ENCODE measurements at places on chromosomes 7 and 10.

- no peak for DNase-seq
Measured at GRCh38 chr10:48742891-48743860, 58.5 kb downstream of the WDFY4 start.

- DNase-seq, result peak; percentile 68
Measured at GRCh38 chr10:62048919-62049623, 147.6 kb downstream of the ARID5B start.

GRCh38 chr10:6918305-6918704 lies 338.2 kb upstream of the PRKCQ start:
- DNase-seq, result peak; percentile 77

DNA sequence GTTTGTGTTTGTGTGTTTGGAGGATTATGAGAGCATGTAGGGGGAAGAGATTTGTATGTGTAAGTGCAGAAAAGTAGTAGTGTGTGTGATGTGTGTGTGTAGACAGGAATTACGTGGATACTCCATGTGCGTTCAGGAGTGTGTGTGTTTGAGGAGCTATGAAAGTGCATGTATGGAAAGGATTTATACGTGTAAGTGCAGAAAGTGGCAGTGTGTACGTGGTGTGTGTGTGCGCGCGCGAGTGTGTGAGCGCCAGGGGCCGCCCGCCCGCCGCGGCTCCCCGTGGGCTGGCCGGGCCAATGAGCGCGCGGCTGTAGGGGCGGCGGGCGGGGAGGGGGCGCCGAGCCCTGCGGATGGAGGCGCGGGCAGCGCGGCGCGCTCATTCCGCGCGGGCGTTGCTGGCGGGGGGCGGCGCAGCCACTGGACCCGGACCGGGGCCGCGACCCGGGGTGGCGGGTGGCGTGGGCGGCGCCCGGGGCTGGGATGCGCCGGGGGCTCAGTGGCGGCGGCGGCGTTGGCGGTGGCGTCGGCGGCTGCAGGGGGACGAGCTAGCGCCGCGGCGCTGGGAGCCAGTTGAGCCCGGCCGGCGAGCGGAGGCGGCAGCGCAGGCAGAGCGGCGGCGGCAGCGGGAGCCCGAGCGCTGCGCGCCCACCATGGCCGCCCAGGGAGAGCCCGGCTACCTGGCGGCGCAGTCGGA lies at the start of gene BICC1:
TSS of gene BICC1 (plus strand) at position 382 of the 697 bp plus-strand sequence. CDS start at position 654, 272 bp downstream.
- no peak for DNase-seq

- no peak for DNase-seq
Measured at GRCh38 chr10:57799625-57800024, 468.1 kb downstream of the IPMK start.

DNA sequence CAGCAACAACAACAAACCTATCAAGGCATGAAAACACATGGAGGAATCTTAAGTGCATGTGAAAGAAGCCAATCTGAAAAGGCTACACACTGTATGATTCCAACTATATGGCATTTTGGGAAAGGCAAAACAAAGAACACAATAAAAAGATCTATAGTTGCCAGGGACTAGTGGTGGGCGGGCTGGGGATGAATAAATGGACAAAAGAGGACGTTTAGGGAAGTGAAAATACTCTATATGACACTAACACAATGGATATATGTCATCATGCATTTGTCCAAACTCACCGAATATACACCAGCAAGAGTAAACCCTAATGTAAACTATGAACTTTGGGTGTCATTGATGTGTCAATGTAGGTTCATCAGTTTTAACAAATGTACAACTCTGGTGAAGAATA lies 89.1 kb downstream of the SEMA3E start:
- DNase-seq, result no peak

GRCh38 chr10:103663802-103664201 lies 170.3 kb downstream of the NEURL1 start:
- DNase-seq, result no peak

- DNase-seq, result no peak
Measured at GRCh38 chr7:151840088-151840910, 36.6 kb downstream of the PRKAG2 start.

DNA sequence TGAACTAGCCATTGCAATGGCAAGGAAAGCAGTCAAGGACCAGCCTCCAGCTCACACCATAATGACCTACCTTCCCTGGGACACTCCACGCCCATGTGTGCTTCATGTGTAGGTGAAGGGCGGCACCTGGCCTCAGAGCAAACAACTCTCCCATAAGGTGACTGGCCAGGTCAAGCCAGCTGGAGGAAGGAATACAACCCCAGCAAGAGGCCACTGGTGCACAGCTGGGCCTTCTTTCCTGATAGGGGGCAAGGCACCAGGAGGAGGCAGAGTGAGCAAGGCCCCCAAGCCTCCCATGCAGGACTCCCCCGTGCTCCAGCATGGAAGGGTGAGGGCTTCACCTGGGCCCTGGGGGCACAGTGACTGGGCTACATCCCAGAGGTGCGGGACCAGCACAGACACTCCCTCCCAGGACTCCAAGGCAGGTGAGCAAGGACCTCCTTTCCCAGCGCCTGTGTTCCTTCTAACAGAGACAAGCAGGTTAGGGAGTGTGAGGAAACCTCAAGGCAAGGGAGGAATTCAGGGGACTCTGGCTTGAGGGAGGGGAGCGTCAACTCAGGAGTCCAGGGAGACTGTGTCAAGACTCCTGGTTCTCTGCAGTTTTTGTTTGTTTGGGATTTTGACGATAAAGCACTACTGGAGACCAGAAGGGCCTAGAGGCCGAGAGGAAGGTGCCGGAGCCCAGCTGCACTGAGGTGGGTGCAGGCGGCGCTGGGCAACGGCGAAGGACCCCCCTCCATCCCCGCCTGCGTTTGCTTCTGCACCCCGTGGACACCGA lies 1.7 kb downstream of the PTPRN2 start:
- no peak for DNase-seq
